ENCODE measurements at places on chromosomes 7 and 10. TPM values are rescaled to one million over a fixed set of nuclear protein-coding genes. Genes with fewer than 3 reads are reported as not detected.
A peak's percentile ranks its signal among the peaks of the same experiment; 100 is the strongest.

DNA sequence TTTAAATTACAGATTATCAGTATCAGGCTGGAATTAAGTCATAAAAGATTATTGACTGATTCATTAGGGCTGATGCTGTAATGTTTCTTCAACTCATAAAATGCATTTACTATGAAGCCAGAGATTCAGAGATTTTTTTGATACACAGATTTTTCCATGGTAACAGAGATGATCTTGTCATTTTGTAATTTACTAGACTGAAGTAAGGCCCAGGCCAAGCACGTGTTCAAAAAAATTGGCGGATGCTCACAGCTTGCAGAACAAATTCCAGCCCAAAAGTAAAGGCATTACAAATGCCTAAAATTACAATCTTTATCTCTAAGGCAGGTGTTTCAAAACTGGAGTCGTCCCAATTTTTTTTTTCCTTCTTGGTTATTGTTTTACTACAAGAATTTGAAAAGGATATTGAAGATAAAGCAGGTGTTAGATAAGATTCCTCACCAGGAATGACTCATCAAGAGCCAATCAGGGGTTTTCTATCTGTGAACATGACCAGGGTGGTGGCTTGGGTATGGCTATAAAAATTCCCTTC is 78.4 kb upstream of the MEOX2 start:
- DNase-seq: no peak

DNA sequence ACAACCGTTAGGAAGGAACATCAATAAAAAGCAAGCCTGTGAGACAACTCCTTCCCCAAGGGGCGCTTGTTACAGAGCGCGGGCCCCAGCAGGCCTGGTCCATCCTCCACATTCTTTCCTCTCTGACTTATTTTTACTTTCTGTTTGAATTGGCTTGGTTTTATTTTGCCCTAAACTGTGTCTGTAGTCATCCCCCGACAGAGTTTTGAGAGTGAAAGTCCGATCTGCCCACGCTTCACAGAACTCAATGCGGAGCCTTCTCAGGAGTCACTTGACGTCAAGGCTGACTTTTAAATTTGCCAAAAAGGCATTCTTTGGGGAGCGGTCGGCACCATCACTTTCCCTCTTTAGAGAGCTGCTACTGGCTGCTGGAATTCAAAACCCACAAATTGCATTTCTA is 150.1 kb upstream of the KLF6 start:
- DNase-seq: peak; percentile 90

DNA sequence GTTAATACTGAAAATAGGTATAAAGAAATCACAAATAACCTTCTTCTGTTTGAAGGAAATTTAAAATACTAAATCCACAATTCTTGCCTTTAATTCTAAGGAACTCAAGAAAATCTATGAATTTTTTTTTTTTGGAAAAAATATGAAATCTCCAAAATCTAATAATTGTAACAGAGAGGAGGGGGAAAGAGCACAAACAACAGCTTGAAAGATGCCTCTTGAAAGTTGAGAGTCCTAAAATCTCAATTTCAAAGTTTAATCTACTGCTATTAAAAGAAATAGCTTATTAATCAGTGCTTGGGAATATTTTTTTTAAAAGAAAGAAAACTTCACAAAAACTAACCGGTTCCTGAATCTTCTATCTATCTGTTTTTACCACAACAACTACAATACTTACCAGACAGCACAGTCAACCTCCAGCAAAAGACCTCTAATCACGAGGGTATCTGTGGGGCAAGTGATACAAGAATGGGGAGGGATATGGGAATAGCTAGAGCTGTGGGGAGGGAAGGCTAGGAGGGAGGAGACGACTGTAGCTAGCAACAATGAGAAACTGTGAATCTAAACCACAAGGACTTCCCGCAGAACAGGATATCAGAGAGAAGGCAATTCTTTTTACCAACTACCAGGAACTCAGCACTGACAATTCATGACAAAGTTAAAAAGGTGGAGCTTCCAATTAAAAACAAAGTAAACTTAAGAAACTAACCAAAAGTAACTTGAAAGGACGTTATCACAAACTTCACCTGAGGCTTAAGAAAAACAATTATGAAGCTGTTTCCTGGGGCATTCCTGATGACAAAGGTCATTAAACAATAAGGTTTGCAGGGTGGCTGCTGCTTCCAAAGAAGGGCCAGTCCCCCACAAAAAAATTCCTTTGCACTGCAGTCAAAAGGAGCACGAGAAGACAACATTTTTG is at the start of gene USP54:
USP54 (minus strand) TSS at position 462 of the 919 bp plus-strand sequence. CDS start 15,684 bp downstream, outside the sequence.
- no peak for DNase-seq

DNA sequence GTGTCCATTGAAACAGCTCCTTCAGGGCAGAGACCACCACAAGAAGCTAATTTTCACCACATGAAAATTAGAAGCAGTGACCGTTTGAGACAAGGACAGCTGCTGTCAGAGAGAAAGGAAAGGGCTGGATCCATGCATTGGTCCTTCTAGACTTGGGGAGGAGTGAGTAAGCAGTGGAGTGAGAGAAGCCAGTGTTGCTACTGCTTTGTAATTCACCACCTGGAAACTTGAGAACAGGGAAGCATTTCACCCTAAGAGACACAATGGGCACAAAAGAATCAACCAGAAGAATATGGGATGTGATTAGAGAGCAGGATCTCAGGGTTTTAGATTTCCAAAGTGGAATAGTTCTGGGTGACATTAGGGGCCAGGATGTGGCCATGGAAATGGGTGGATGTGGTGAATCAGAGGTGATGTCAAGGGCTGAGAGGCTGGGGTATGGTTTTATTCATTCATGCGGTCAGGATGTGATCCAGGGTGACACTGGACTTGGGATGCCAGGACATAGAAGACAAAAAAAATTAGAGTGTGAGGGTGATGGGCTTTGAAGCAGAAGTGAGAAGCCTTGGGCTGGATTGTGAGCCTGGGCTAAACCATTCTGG is 61.6 kb downstream of the DENND11 start:
- no peak for DNase-seq

DNA sequence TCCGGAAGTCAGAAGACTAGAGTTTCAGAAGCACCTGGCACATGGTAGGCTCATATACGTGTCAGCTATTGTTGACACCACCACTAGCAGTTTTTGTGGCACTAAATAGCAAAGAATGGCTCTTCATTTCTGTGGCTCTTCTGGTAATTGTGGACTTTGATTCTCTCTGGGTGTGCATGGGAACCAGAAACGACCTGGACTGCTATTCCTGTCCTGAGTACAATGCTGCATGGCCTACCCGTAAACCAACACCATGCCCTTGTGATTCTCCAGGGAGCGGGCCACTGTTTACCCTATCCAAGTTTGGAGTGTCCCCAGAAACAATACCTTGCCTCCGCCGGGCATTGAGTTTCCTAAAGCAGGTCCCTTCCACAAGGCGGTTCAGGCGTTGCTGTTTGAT is 162.9 kb upstream of the AOAH start:
- no peak for DNase-seq

- DNase-seq: no peak
These were observed 275.4 kb upstream of the TCERG1L start for GRCh38 chr10:131586958-131587357.

DNA sequence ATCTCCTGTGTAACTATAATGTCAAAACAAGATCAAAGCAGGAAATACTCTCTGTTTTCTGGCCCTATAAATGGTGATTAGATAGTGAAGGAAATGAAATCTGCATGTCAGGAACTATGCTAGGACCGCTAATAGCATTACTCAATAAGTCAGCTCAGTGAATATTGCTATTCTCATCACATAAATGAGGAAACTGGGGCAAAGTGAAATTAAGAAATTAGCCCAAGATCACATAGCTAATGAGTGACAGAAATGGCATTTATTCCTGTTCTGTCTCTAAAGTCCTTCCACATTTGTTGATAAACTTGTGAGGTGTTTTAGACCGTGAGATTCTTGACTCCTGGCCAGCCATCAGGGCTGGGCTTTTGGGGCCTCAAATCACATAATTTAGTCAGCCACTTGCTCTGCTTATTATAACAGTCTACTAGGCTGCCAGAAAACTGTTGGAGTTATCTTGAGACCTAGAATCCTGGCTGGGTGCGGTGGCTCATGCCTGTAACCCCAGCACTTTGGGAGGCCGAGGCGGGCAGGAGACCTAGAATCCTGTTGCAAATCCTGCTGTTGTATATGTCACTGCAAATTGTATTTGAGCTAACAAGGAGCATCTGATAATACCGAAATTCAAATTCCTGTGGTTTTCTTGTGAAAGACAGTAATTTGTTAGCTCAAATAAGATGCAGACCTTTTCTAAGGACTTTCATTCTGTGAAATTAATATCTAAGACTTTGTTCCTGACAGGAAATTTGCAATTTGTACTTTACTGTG is 66.5 kb upstream of the SHTN1 start:
- DNase-seq: no peak

DNA sequence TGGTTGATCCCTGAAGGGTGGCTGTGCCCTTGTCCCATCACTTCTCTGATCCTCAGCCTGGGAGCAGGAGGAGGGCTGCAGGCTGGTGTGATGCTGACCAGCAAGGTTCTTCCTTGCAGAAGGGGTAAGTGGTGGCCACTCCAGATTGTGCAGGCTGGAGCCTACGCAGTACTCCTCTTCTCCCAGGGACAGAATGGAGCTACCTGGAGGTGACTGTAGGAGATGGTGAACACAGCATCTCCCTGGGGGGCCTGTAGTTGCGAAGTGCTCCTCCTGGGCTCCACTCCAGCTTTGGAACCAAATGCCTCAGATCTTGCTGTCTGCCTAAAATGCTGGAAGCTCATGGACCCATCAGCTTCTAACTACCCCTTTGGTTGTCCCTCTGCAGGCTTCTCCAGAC is 323.6 kb upstream of the PODXL start:
- no peak for DNase-seq

Gene SYT15B
- total RNA-seq: 1.8 TPM

Gene OR13A1
- 0.10 TPM for total RNA-seq

Gene CCDC172
- total RNA-seq: not detected

Gene SFRP5
- 2.0 TPM for total RNA-seq

Gene MSMB
- total RNA-seq: 46.7 TPM

Gene PAXIP1
- total RNA-seq: 10.0 TPM
